ENCODE measurements at places on chromosomes 1 and 21.

- no peak for DNase-seq
Measured at GRCh38 chr1:159843459-159843858, 16.8 kb downstream of the SLAMF8 start.

GRCh38 chr1:37255136-37255795 is 219.1 kb upstream of the ZC3H12A start:
- peak; percentile 35 for DNase-seq

DNA sequence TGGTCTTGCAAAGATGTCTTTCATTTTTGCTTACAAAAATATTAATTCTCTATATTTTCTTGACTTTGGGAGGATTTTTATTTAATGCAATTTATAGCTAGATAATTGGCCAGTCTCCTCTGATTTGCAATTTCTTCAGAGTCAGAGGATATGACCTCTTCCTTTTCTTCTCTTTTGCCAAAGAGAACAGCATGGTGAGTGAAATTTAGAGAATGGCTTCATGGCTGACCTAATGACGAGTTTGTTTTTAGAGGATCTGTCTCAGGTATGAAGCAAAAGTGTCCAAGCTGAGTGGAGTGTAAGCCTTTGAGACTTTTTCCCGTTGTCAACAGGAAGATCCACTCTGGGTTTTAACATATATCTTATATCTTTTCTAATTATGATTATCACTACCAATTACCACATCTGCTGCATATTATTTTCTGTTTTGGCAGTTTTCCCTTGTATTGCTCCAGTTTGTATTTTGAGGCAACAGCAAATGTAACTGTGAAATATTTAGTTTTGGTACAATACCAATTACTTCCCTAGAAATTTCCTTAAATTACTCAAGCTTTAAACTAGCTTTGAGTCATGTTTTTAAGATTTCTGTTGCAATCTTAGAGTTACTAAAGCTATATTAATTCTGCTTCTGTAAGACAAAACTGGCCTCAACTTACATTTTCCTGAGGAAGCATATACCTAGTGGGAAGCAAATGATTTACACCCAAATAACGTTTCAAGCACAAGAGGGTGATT is 332.8 kb upstream of the ZRANB2 start:
- no peak for DNase-seq

- DNase-seq, result no peak
Measured at GRCh38 chr1:171433451-171433850, 51.9 kb upstream of the PRRC2C start.

DNA sequence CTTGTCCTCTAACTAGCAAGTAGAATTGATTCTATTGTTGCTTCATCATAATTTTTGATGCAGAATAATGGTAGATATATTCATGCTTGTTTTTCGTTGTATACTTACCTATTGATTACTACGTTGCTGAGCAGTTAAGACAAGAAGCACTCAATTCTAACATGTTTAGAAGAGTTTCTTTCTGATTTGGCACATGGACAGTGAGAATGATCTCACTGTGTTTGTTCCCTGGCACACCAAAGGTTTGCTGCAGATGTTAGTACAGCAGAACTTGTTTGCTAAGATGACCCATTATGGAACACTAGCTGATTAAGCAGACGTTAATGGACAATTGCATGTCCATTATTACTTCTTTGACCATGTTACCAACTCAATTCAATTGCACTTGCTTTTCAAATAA is 184.7 kb upstream of the SGIP1 start:
- no peak for DNase-seq

GRCh38 chr1:90881034-90881433 is 140.8 kb downstream of the ZNF644 start:
- DNase-seq, result no peak

GRCh38 chr1:100791586-100791985 is 72.0 kb downstream of the VCAM1 start:
- DNase-seq, result no peak

DNA sequence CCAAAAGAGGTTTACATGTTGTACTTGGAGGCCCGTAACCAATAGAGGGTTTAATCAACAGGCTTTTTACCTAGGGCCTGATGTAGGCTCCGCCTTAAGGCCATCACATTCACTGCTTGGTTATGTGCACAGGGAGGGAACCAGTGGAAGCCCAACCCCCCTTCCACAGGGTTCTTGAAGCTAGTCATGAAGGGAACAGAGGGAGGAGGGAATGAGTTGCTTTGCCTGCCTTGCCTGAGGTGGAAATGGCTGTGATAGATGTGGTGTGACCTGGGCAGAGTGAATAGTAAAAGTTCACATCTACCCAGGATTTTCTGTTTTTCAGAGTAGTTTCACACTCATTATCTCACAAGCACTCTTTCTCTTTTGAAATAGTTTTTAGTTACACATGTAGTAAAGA is 215.1 kb downstream of the ST6GALNAC3 start:
- DNase-seq, result peak; percentile 63

DNA sequence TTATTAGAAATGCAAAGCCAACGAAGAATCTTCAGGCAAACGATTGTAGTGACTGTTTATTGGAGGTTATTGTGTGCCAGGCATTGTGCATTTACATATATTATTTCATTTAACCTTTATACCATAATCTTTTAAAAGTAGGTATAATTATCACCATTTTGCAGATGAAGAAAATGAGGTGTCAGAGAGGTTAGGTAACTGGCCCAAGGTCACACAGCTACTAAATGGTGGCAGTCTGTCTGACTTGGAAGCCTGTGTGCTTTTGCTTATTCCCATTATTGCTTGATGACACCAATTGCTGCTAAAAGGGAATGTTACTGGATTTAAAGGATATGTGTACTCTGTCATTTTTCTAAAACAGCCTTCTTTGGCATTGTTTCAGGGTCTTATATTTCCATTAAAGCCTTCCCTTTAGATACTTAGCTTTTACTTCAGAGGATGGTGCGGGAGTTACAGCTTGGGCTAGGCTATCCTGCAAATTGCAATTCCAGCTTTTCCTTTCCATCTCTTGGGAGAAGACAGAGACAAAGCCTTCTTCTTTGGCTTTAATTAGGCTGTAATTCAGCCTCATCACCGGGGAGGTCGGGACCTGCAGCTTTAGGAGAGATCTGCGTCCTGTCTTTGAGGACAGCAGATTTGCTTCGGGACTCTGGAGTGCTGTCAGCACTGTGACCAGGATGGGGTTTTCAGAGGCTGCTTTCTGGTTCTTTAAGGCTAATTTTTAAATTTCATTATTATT is 37.4 kb upstream of the ERRFI1 start:
- DNase-seq, result no peak

GRCh38 chr1:204611036-204611435 is 74.5 kb downstream of the LRRN2 start:
- DNase-seq, result no peak

All from activated CD4-positive, alpha-beta T cell treated with anti-CD3 and anti-CD28 coated beads for 48 hours (primary cell).